ENCODE measurements at places on chromosomes 7 and 10.

DNA sequence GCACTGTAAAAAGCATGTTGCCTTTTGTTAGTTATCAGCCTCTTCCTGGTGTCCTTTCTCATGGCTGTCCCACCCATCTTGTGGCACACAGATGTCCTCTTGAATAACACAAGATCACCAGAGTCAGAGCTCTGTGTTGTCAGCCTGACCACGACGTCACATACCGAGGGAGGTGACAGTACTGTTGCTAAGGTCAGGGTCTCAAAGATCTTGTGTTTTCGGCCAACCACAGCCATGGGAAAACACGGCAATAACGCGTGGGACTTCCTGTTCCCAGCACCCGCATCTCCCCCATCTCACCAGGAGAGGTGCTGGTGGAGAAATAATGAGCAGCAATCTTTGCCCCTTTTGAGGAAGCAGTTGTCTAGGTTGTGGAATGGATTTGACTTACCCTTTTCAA, 40.4 kb downstream of the NPVF start:
- DNase-seq = no peak

GRCh38 chr7:91169830-91170191, 94.4 kb upstream of the FZD1 start:
- no peak for DNase-seq

GRCh38 chr7:50056131-50056530, 36.9 kb downstream of the ZPBP start:
- no peak for DNase-seq

DNA sequence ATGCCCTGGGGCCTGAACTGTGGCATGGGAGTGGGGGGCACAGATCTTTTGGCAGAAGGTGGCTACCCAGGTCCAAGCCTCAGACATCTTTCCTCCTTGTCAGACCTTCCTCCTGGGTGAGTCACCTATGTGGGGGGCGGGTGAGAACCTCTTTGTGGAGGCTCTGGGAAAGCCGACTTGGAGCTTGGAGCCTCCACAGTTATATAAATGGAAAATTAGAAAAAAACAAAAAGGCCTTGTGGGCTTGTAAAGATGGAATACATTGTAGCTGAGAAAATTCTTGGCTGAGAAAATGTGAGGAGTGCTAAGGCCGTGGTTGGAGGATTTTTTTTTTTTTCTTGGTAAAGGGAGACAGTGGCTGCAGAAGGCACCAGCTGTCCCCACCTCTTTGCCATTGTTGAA, 292.5 kb downstream of the CCDC3 start:
- peak; percentile 44 for DNase-seq

DNA sequence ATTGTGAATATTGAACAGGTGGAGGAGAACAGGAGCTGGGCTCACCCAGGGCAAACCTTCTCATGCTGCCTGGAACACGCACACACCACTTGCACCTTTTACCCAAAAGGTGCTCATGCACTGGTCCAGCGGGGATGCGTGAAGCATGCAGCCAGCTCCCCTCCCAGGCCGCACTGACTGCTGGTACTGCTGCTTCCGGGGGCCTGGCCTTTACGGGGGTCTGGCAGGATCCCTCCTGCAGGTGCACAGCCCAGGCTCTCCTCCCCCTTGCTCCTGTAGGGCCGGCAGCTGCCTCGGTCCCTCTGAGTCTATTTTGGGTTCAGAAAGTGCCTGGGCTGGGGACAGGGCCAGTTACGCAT, 221.7 kb downstream of the DNAJB6 start:
- no peak for DNase-seq

GRCh38 chr10:49070701-49071100, 44.6 kb downstream of the VSTM4 start:
- no peak for DNase-seq

DNA sequence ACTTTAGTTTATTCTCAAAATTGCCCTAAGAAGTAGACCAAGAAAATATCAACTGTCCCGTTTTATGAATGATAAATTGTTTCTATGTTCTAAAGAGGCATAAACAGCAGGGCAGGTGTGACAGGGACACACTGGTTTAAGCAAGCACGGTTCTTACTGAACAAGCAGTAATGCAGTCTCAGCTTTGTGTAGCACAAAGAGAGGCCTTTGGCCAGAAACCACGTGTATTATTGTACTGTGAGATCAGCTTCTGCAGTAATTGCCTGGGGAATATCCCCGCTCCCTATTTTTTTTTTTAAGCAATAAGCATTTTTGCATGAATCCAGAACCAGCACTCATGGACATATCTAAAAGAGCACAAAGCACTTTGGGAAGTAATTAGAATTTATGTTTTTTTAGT, 255.4 kb downstream of the WDR11 start:
- DNase-seq = no peak

DNA sequence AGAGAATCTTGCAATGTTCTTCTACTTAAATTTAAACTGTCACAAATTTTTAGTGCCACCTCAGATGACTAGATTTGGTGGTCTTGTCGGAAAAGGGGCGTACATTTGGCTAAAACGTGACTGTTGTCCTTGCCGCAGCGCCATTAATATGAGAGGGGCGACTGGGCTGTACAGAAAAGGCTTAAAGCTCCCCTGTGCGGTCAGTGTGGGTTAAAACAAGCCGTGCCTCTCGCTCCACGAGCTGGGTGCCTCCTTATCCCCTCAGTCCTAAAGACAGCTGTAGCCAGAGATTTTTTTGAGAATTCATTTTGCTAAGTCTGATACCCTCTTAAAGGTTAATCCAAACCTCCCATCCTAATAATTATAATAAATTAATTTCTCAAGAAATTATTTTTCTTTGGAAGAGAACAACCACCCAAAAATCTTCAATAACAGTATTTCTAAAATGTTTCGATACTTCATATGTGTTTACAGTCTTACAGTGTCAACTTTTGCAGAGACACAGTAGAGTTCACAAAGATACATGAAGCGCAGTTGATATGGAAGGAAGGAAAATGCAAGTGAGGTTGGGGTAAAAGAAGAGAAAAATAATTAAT, 68.6 kb downstream of the C7orf25 start:
- DNase-seq = peak; percentile 83

DNA sequence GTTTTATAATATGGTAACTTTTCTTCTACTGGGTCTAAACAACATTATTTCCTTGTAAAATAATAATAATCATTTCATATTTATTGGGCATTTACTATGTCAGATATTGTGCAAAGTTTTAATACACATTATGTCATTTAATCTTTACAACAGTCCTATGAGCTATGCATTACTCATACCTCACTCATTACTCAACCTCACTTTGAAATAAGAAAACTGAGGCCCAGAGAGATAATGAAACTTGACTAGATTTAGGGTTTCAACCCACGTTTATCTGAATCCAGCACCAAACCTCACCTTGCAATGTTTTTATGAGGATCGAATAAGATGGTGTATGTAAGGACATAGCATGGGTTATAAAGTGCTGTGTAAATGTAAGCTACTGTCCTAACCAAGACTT, 153.2 kb upstream of the SLC13A1 start:
- DNase-seq = no peak

- no peak for DNase-seq
Observed at GRCh38 chr7:16815001-16815400, 10.2 kb upstream of the AGR2 start.

DNA sequence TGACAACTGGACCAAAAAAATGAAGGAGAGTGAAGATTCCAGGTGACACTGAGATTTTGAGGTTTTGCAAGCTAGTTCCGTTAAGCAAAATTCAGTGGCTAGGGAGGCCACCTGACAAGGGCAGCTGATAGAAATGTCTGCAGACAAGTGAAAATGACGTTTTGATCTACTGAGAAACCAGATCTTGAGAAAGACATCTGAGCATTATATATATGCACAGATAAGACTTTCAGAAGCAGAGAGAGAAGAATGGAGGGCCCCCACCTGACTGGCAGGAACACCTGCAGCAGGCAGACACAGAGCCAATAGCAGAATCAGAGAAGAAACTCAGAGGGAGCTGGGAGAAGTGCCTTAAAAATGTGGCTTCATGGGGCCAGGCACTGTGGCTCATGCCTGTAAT, 76.1 kb upstream of the LRGUK start:
- DNase-seq = no peak

GRCh38 chr7:91089382-91089963, 174.8 kb upstream of the FZD1 start:
- peak; percentile 82 for DNase-seq

DNA sequence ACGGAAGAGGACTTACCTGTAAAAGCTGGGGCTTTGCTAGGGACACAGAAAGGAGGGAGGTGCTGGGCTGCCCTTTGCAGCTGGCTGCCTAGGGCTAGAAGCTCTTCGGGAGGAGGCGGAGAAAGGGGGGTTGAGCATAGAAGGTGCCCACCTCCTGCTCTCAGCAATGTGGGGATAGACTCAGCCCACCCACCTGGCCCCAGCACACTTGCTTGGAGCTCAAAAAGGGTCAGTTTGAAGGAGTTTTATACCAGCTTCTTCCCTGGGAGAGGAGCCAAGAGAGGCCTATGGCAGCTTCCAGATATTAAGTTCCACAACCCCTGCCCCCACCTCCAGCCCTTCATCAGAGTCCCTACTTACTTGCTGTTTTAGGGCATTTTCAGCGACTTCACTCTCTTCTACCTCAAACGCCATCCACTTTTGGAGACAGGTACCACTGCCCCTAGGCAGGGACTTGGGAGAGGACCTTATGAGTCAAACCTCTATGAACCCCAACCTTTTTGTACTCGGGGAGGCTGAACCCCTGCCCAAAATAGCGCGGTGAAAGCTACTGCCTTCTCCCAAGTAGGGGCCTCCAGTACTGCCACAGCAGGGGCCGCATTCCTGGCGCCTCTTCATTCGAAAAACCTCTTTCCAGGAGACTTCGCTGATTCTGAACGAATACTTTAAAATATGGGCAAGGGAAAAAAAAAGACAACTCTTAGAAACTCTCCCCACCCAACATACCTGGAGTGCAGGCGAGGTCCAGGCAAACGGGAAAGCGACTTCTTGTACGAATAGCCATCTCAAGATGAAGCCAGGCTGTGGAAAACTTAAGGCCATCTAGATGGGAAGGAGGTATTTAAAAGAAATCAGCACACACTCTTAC, 1.2 kb upstream of the EVX1 start:
- no peak for DNase-seq

GRCh38 chr7:38545977-38546376, 85.2 kb downstream of the AMPH start:
- DNase-seq = no peak

GRCh38 chr7:47405921-47406800, 175.8 kb downstream of the TNS3 start:
- peak; percentile 11 for DNase-seq

GRCh38 chr7:10237306-10237705, 736.4 kb upstream of the PHF14 start:
- no peak for DNase-seq

GRCh38 chr10:131814567-131815265, 86.1 kb upstream of the PPP2R2D start:
- DNase-seq = no peak

DNA sequence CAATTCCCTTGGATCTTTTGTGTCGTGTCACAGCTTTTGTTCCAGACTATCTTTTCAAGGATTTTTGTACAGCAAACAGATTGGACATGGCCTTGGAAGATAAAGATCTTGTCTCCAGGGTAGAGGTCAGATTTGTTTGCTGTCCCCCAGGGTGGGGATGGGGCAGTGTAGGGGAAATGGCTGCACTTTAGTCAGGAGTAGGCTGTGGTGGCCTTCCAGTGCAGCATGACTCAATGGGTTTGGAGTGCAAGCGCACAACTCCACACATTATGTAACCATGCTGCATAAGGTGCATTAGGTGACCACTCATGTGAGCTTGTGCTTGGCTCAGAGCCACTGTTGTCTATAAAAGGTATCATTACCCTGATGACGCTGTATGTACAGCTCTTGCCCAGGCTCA, 23.9 kb upstream of the ADAMTS14 start:
- no peak for DNase-seq

DNA sequence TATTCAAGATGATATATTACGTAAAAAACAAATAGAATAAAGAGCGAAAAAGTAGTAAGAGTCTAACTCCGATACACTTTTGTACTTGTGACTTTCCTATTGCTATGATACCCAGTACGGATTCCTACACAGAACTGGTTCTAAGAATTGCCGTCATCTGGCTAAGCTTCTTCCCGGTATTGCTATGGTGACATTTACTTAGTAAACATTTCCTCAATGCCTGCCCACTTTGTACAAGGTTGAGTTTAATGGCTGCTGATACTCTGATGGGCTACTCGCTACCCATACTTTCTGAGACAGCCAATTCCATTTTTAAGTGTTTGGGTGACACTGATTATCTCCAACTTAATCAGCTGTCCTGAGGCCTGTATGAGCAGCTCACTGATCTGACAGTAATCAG, 55.6 kb downstream of the OSBPL3 start:
- DNase-seq = no peak

GRCh38 chr10:118301211-118301610, 40.9 kb downstream of the FAM204A start:
- DNase-seq = no peak

- DNase-seq = no peak
Observed at GRCh38 chr10:130026670-130027456, 62.8 kb upstream of the EBF3 start.

GRCh38 chr7:36644625-36645422, 79.5 kb downstream of the AOAH start:
- no peak for DNase-seq

DNA sequence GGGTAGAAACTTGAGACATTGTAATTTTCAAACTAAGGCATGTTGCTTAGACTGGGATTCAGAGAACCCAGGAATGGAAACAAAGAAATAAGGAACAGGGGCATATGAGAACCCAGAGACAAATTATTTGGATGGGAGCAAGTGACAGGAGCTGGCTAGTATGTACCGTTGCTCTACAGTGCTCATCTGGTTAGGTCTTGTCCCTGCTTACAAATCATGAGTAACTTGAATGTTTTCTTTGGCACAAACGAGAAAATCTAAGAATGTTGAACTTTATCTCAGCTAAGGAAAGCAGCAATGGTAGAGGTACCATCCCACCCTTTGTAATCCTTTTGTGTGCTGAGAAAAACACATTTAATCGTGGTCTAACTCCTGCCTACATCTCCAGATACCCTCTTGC, 116.0 kb upstream of the IMMP2L start:
- DNase-seq = peak; percentile 30

Measured in adipocyte (in vitro differentiated cells).